Stimulated activated CD4-positive, alpha-beta T cell treated with anti-CD3 and anti-CD28 coated beads, Interleukin-15, amount 100 ng/mL, for 1 hour (primary cell): ENCODE measurements at places on chromosomes 5 and 9.
A peak's percentile ranks its signal among the peaks of the same experiment; 100 is the strongest.

DNA sequence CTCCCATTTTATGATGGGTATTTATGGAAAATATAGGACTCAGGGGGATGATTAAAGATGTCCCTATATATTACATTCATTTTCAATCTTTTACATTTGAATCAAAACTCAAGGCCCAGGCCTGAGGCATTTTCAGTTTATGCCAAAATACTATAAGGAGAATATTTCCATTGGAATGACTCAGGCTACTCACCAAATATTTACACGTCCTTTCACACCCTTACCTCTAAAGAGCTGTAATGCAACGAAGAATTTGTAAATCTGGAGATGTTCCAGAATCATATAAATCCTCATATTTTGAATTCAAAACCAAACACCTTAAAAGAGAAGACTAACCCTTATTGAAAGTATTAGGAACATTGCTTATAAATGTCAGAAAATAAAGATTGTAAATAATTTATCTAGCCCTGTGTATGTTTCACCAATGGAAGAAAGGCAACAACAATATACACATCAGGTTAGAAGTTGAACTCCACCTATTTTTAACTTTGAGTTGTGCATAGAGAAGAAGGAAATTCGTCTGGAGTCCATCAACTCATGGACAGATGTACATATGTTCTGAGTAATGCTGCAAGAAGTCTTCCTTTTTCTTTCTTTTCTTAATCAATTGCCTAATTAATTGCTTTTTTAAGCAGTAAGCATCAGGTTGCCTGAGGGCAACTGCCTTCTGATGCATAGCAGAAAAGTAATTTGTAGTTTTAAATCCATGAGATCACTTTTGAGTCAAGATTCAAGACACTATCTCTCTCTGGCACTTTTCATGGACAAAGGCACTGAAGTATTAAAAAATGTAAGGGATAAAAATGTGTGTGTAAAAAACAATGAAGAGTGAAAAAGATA is 579.3 kb upstream of the RGMB start:
- DNase-seq: no peak

DNA sequence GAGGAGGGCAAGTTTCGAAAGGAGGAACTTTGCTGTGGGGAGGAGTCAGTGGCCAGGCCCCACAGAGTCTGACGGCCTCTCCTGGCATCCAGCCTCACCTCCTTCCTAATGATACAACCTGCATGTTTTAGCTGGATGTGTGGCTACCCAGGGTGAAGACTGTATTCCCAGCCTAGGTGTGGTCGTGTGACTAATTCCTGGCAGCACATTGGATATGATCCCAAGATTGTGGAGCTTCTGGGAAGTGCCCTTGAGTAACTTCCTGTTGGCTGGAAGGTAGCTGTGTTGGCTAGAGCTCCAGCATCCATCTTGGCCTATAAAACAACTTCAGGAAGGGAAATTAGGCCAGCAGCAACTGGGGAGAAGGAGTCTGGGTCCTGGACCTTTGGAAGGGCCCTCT is 19.0 kb upstream of the LPCAT1 start:
- DNase-seq: no peak

DNA sequence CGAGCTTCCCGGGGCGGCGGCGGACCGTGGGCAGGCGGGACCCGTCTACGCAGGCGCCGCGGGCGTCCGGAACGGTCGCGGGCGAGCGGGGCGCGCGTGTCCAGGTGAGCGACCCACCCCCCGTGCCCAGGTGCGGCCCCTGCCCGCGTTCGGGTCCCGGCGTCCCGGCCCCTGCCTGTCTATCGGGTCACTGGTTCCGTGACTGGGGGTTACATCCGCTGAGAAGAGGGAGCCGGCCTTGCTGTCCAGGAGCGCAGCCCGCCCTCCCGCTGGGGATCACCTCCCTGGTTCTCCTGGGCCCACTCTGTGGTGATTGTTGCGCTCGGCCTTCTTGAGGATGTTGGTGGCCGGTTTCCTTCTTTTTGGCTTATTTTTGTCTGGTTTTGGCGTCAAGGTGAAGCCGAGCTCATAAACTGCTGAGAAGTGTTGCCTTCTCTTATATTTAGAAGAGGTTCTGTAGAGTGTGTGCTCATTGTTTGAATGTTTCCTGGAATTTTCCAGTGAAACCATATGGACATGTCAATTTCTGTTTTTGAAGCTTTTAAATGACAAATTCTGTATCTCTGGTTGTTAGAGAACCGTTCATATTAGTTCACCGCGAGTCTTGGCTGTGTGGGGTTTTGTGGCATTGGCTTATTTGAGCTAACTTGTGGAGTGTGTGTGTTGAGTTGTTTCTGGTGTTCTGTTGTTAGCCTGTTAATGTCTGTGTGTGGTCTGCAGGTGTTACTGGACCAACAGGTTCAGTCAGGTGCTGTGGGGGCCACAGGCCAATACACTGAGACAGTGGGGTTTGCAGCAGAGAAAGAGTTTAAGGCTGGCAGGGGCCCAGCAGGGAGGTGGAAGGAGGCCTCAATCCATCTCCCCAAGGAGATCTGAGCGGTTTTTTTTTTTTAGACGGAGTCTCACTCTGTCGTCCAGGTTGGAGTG is 621 bp downstream of the CEP72 start:
- DNase-seq: peak; percentile 10

- DNase-seq: no peak
Measured at GRCh38 chr9:74645007-74645639, 148.0 kb downstream of the RORB start.

DNA sequence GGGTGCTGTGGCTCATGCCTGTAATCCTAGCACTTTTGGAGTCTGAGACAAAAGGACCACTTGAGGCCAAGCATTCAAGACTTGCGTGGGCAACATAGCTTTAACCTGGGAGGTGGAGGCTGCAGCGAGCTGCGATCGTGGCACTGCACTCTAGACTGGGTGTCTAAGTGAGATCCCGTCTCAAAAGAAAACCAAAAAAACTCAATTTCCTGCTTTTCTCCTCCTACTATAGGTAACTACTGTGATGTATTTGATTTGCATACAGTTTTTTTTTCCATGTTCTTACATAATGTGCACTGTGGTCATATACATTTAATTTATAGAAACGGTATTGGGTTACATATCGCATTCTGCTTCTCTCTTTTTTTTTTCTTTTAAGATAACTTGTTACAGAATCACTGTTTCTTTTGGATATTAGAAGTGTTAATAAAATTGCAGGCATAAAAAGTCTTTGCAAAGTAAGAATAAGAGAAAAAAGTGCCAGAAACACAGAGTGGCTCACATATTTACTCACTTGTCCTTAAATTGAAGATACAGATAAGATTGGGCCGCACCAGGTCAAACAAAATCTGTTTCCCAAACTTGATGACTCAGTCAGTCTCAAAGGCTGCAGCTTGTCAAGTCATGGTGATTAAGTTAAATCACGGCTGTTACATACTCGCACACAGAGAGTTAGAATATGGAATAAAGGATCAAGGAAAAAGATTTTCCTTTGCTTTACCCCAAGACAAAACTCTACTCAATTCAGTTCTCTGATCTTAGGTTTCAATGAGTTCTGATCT is 2.0 kb upstream of the PTGR1 start:
- no peak for DNase-seq

DNA sequence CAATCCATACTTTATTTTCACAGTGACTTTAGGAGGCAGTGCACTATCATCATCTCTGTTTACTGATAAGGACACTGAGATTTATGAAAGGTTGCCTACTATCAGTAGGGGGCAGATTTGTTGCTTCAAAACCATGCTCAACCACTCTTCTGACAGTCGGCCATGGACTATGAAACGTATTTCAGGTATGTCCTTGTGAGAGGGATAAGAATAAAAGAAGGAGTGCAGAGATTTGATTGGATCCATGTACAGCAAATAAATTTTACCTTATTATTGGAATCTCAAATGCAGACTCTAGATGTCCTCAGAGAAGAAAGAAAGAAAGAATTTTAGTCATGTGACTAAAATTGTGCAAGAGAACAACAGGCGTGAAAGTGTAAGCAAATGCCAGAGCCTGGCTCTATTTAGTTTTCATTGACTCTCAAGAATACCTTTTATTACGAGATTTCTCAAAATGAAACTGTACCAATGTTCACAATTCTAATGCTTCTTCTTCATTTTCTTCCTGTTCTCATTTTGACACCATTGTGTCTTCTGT is 296.6 kb upstream of the RASA1 start:
- no peak for DNase-seq

DNA sequence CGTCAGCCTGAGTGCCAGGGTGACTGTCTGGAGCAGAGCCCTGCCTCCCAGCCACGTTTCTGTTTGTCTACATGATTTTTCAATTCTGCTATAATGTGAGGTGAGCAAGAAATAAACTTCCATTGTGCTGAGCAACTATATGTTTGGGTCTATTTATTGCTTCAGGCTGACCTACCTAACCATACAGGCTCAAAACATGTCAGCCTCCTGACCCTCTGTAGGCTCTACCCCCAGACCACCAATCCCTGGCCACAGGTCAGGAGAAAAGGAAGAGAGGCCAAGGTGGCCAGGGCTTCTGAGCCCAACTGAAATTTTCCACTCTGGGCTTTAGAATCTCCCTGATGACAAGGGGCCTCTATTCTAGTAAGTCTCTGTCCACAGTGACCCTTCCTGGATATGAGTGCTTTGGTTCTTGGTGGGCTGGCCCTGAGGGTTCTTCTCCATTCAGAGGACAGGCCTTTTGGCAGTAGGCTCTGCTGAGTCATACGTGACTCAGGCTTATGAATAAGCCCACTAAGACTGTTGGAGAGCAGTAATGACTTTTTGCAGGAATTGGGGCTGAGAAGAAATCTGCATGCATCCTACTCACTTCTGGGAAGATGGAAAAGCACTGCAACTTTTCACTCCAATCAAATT is 117.2 kb upstream of the TBCA start:
- DNase-seq: no peak
